ENCODE measurements at places on chromosomes 11 and 22. TPM values are rescaled to one million over a fixed set of nuclear protein-coding genes. Genes with fewer than 3 reads are reported as not detected.

ZNF143 gene
- polyA plus RNA-seq, result 23.2 TPM

CHRM1 gene
- not detected for polyA plus RNA-seq

GLB1L3 gene
- polyA plus RNA-seq, result not detected

MPZL3 gene
- 0.52 TPM for polyA plus RNA-seq

SLC6A5 gene
- polyA plus RNA-seq, result 0.12 TPM

SOX10 gene
- polyA plus RNA-seq, result 0.61 TPM

OR8A1 gene
- polyA plus RNA-seq, result not detected

LRRC51 gene
- polyA plus RNA-seq, result 20.9 TPM

TLCD5 gene
- polyA plus RNA-seq, result 9.1 TPM

PGR gene
- polyA plus RNA-seq, result 12.6 TPM

CCDC87 gene
- polyA plus RNA-seq, result 0.20 TPM

OR52A5 gene
- polyA plus RNA-seq, result not detected

DNA sequence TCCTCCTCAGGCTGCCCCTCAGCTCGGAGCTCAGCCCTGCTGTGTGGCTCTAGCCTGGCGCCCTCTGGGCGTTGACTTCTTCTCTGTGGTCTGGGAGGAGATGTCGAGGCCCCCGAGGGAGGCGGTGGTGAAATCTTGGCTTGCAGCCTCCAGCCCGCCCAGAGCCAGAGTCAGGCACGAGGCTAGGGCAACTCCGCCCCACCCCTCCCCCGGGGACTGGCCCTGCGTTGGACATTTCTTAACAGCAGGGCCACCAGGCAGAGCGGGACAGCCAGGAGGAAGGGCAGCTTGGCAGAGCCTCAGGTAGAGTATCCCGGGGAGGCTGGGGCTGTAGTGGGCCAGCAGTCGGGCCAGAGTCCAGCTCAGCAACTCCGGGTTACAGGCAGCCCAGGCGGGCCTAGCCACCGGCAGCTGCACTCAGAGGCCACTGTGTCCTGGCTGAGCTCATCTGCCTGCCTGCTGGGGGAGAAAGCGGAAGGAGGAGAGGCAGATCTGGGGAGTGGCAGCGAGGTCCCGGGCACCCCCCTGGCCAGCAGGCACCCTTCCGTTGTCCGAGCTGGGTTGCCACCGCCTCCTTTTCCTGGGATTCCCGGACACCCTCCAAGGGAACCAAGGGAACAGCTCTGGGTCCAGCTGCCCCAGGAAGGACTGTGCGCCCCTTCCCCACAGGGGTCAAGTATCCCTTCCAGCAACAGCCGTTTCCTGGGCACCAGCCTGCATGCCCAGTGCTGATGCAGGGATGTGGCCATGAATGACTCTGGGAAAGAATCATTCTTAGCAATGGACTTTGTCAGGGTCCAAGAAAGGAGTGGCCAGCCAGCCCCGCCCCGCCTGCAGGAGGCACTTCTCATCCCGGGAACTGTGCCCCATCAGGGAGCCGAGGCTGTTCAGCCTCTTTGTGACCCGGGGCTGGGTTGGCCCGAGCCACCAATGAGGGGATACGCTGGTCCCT, at the start of gene ALDH3B1:
Gene ALDH3B1 (plus strand): TSS at position 238 of the 952 bp plus-strand sequence. CDS start 4,971 bp downstream, outside the sequence.
- DNase-seq, result peak; percentile 82

DNA sequence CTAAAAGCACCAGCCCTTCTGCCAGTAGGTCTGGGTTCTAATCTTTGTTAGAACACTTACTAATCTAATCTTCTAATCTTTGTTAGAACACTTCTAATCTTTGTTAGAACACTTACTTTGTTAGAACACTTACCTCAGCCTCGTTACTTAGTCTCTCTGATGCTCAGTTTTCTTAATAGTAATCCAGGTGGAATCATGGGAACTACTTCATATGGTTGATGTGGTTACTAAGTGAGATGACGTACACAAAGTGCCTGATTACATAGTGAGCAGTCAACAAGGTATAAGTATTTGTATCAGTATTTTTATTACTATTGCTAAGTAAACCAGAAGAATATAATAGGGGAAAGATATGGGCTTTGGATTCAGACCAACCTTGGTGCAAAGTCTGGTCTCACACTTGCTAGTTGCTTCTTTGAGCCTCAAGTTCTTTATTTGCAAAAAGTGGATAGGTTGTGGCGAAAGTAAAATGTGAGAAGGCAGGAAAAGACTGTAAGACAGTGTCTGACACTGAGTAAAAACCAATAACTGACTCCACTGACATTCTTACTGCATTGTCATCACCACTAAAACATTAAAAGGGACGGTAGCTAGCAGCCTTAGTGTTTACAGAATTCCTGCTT, 83.7 kb downstream of the TRAF6 start:
- DNase-seq, result no peak

GRCh38 chr11:71425860-71426259, 22.3 kb downstream of the DHCR7 start:
- no peak for DNase-seq

- DNase-seq, result no peak
These were observed 1412.2 kb downstream of the BRD1 start for GRCh38 chr22:48415520-48415919.

DNA sequence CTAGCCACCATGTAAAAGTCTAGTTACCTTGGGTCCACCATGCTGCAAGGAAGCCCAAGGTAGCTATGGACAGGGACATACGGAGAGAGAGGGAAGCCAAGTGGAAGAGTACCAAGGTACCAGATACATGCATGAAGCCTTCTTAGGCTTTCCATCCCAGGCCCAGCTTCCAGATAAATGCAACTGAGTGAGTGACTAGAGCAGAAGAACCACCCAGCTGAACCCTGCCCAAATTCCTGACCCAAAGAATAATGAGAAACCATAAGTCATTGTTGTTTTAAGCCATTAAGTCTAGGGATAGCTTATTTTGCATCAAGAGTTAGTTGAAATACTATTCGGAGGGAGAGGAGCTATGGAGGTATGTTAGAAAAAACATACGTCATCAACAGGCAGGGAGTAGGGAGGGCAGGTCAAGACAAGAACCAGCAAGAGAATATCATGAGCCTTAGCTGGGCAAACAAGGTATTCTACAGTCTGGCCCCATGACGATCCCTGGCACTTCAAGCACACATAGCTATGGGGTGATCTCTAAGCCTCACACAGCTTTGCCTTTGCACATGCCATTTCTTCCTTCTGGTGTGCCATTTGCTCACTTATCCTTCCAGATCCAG, 36.5 kb upstream of the APLNR start:
- DNase-seq, result no peak

- DNase-seq, result no peak
These were observed 45.7 kb downstream of the NAT10 start for GRCh38 chr11:34151166-34151565.

- no peak for DNase-seq
These were observed 12.7 kb downstream of the MAP6 start for GRCh38 chr11:75656044-75656727.

GRCh38 chr22:48755059-48755949, 1072.4 kb downstream of the BRD1 start:
- no peak for DNase-seq

- no peak for DNase-seq
These were observed 257.8 kb downstream of the ST3GAL4 start for GRCh38 chr11:126613272-126613671.

All from ovary (tissue), 10 donors.